Stimulated activated CD4-positive, alpha-beta T cell treated with anti-CD3 and anti-CD28 coated beads, Interleukin-4, amount 100 ng/mL, for 1 hour (primary cell): ENCODE measurements at places on chromosomes 3 and 15.

DNA sequence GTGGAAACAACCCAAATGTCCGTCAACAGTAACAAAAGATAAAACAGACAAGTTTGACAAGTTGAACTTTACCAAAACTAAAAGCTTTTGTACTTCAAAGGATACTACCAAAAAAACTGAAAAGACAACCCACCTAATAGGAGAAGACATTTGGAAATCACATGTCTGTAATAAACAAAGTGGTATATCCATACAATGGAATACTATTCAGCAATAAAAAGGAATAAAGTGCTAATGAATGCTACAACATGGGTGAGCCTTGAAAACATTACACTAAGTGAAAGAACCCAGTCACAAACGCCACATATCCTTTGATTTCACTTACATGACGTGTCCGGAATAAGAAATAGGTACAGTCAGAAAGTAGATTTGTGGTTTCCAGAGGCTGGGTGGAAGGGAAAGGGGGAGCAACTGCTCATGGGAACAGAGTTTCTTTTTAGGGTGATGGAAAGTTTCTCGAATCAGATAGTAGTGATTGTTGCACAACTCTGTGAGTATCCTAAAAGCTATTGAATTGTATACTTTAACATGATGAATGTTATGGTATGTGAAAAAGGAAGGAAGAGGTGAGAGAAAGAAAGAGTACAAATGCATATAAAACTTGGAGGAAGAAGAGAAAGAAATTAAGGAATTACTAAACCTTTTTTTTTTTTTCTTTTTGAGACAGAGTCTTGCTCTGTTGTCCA is 72.7 kb upstream of the ABHD2 start:
- no peak for DNase-seq

GRCh38 chr15:55434989-55435825 is 26.9 kb downstream of the PIERCE2 start:
- DNase-seq = no peak

DNA sequence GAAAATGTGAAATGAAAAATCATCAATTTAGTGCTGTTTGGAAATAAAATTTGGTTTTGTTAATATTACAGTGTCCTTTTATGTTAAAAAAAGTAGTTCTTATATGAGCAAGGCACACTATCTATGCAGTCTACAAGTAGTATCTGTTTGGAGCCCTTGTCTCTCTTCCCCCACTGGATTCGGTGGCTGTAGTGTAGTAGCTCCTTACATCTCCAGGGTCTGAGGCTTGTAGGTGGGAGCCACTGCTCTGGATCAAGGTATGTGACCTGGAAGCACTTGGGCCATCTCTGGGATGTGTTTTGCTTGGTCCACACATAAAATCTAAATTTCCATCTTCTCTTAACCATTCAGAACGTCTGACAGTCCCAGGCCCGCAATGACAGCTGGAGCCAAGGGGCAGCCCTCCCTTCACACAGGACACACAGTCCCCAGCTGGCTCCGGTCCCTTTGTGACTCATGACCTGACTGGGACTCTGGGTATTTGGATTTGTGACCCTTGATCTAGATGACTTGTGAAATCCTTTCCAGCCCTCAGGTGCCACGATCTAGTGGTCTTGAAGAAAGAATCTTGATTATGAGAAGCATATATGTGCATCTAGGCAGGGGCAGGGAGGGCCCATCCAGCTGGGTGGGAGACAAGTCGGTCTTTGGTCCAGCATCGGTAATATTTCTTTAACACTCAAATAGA is 80.0 kb downstream of the USP13 start:
- no peak for DNase-seq

DNA sequence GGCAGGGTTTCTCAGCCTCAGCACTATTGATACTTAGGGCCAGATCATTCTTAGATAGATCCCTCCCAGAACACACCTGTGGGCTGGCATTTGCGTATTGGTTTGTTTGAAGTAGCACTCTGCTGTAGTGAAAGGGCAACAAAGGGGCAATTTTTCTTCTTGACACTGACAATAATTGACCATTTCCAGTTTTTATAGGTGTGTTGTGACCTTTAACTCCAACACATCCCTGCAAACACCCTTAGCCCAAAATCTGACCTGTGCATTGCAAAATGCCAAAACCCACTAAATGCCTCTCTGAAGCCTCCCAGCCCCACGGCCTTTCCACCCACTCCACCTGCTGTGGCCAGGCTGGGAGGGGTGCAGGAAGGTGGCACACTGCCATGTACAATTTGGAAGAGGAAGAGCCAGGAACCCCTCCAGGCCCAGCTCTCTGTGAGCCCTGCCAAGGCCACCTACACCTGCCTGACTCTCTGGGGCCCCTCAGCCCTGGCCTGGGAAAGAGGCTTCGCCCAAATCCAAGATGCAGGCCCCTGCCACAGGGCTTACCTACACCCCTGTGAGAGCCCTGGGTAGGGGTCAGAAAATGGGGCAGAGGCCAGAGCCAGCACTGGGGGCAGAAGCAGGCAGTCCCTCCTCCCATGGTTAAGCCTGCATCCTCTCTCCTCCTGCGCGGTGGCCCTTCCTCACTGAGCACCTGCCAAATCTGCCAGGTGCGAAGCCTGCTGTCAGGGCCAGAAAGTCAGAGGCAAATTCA is 9.6 kb upstream of the CYP11A1 start:
- DNase-seq = no peak

DNA sequence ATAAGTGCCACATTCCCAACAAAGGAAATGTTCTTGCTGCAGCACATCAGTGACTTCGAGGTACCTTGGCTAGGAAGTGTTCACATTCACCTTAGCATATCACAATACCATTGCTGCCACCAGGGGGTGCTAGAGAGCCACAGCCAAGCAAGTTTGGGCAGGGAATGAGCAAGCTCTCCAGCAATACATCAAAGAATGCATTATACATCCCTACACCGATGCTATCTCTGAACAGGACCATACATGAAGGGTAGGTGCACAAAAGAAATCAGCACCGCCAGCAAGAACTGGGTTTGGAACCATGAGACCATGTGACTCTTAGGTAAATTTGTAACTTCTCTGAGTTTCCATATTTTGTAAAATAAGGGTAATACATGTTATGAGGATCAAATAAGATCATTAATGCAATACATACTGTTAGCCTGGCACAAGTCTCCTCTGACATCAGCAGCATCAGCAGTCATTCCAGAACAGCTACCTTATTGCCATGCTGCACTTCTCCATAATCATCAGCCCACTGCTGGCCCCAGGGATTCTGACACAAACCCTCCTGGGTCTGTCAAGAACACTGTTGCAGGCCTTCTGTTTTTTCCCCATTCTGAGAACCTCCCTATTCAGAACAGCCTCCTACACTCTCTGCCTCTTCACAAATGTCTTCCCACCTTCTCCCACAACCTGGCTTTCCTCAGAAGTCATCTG is 37.5 kb downstream of the RYK start:
- peak; percentile 90 for DNase-seq

DNA sequence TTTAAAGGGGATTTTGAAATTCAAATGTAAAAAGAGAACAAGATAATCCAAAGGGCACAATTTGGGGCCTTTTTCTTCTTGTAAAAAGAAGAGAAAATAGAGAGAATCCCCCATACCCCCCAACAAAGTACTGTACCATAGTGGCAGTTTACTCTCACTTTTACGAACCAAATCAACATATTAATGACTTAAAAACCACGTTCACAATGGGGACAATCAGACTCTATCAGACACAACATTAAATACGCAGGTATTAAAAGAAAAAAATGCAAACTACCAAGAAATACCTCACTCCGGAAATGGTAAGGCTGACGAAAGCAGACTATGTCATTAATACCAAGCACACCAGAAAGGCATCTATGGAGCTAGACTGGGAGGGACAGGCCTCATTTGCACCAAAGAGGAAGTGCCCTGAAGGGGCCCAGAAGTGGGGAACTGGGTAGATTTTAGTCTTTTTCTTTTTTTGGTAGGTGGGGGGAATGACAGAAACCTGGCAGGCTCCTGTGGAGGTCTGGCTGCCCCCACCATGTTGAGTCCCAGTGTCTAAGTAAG is 134.3 kb downstream of the TIGIT start:
- no peak for DNase-seq

- peak; percentile 63 for DNase-seq
Observed at GRCh38 chr3:111616417-111617105, 21.4 kb upstream of the ZBED2 start.

DNA sequence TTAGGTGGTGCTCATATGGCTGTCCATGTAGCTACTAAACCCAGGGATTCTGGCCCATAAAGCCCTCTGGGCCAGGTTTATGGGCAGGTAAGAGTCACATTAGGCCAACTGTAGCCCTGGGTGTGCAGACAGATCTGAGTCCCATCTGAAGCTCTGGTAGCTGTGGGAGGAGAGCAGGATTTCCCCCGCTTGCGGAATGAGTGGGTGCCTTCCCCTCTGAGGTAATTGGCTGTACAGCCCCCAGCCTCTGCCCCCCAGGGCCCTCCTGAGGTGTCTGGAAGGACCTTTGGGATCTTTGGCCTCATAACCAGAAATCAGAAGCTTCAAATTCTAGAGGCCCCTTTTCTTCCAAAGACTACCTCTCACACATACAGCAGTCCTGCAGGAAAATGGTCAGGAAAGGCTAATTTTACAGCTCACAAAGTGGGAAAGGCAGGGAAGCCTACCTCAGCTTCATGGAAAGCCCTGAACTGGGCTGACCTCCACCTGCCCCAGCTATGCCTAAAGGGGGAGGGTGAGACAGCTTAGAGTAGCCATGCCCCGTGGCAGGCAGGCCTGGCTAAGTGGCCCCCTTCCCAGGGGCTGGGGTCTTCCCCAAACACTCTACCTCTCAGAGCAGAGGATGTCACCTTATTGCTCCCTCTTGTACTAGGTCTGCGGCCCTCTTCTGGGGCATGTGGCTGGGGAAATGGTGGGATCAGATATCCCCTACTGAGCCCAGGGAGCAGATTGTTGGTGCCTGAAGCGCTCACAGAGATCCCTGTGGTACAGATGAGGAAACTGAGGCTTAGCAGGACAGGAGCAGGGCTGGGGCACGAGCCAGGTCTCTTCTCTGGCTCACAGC is 16.8 kb downstream of the HEMK1 start:
- peak; percentile 58 for DNase-seq

DNA sequence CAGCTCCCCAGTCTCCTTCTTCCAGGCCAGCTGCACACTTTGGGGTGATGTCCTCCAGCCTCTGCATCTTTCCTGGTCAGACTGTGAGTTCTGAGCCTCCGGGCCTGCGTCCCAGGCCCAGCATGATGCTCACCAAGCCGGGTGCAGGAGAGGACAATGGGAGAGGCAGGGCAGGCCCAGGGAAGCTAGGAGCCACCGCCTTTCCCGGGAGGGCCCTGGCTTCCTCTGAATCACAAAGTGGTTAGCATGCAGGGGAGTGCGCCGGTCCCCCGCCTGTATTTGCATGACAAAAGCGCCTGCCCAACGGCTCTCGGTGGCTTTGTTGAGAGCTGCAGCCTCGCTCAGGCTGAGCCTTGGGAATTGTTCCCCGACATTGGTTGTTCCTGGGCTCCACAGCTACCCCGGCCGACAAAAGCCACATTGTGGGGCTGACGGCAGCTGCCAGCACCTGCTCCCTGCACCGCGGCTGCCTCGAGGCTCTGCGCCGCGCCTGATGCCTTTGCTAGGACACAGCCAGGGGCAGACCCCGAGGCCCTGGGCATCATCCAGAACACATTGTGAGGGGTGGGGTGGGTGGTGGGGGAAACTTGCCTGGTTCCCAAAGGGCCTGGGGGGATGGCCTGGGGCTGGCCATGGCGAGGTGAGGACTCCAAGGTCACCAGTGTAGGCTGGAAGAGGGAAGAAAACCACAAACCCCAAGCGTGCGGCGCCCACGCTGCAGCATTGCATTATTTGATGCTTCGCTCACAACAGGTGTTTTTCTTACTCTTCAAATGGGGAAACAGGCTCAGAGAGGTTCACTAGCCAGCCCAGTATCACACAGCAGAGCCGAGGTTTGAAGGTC is 20.0 kb upstream of the KLF13 start:
- no peak for DNase-seq

GRCh38 chr15:92166751-92167405 is 226.8 kb upstream of the ST8SIA2 start:
- no peak for DNase-seq

GRCh38 chr3:150384296-150385212 is 23.5 kb upstream of the TSC22D2 start:
- DNase-seq = peak; percentile 15

GRCh38 chr15:25244731-25245585 is 193.9 kb downstream of the UBE3A start:
- no peak for DNase-seq

- no peak for DNase-seq
Observed at GRCh38 chr15:29035336-29036285, 149.8 kb downstream of the APBA2 start.

DNA sequence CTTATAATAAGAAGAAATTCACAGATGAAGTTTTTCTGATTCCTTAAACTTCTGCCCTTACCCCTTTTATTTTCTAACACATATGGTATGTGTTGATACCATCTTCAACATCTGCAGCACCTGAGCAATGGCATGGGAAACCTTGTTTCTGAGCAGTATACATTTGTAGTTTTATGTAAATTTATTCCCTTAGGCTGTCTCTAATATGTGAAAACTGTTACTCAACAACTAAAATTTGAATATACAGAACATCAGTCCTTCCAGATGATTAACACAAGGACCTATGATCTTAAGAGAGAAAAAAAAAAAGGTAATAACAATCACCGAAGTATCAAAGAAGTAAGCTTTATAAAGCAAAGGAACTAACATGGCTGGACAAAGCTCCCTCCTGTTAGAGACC is 190.5 kb downstream of the TBC1D5 start:
- no peak for DNase-seq

DNA sequence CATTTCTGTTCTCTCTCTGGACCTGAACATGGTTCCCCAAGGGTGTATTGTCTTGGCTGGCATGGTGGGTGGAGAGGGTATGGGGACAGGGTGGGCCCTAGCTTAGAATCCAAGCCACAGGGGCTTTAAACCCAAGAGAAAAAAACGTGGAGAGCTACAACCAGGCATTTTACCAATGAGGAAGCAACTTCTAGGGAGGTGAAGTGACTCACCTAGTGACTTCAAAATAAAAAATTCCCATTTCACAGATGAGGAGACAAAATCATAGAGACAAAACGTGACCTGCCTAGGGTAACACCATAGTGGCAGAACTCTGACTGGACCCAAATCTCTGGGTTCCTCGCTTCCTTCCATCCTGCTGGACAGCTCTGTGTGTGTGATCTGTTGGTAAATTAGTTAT is 216.8 kb downstream of the RPLP1 start:
- no peak for DNase-seq

DNA sequence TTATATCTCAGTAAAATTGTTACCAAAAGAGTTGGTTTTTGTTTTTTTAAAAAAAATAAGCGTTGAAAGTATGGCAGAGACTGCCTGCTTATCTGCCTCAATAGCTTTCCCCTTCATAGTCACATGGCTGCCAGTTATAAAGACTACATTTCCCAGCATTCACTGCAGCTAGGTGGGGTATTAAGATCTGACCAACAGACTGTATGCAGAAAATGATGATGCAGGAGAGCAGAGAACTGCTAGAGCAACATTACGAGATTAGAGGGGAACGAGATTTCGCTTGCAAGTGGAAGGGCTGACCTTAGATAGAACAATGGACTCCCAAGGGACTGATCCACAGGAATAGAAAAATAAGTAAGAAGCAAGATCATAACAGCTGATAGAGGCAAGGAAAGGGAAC is 14.3 kb downstream of the RHOA start:
- DNase-seq = no peak

- DNase-seq = no peak
Observed at GRCh38 chr15:22839046-22839695, 705 bp downstream of the NIPA2 start.
